ENCODE measurements at places on chromosomes 6 and 20.

GRCh38 chr6:161596807-161597520, 323.1 kb upstream of the AGPAT4 start:
- DNase-seq: no peak

DNA sequence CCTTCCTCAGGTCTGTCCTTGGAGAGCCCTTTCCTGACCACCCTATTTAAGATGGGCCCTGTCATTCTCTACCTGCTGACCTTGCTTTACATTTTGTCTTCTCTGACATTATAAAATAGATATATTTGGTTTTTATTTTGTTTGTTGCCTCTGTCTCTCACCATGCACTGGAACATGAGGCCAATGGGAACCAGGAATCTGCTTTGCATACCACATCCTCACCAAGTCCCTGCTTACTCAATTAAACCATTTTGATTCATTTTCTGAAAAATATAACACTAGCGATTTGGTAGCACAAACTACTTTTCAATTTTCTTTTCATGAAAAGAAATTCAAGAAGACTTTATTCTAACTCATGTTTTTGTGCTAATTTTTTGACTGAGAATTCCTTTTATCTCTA, 32.8 kb upstream of the POPDC3 start:
- DNase-seq: no peak

DNA sequence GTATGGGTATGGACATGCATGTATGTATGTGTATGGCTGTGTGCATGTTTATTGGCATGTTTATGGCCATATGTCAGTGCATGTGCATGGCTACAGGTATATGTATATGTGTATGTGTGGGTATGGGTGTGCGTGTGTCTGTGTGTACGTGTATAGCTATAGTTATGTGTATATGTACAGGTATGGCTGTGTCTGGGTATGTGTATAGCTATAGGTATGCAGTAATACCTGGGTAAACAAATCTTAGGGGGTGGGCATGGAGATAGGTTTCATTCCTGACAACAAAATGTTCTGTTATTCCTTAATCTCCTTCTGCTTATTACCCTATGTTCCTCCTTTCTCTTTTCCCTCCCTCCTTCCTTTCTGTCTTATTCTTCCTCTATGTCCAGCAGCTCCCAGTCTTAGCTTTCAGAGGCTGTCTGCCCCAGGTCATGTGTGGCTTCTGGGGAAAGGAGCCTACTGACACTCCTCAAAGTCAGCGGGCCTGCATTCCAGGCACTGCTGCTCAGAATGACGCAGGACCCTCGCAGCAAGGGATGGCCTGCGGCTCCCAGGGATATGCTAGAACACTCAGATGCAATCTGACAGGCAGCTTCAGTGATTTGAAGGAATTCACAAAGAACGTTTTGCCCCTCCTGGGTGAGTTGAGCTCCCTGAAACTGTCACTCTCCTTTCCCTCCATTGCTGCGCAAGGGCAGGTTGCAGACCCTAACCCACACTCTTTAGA, 139.3 kb upstream of the PHACTR1 start:
- DNase-seq: peak; percentile 61

DNA sequence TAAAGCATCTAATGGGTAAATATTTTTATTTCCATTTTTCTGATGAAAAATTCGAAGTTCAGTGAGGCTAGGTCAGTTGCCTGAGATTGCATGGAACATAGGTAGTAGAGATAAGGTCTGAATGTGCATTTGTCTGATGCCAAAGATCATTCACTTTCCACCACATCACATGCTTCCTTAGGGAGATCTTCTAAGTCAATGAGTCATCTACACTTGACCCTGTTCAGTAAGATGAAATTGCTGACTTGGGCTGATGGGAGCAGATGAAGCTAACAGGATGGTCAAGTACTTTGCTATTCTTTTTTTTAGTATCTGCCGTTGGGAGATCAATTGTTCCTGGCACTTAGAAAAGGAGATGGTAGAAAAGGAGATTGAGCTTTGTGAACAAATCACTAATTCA, 511.3 kb downstream of the PHF3 start:
- no peak for DNase-seq

DNA sequence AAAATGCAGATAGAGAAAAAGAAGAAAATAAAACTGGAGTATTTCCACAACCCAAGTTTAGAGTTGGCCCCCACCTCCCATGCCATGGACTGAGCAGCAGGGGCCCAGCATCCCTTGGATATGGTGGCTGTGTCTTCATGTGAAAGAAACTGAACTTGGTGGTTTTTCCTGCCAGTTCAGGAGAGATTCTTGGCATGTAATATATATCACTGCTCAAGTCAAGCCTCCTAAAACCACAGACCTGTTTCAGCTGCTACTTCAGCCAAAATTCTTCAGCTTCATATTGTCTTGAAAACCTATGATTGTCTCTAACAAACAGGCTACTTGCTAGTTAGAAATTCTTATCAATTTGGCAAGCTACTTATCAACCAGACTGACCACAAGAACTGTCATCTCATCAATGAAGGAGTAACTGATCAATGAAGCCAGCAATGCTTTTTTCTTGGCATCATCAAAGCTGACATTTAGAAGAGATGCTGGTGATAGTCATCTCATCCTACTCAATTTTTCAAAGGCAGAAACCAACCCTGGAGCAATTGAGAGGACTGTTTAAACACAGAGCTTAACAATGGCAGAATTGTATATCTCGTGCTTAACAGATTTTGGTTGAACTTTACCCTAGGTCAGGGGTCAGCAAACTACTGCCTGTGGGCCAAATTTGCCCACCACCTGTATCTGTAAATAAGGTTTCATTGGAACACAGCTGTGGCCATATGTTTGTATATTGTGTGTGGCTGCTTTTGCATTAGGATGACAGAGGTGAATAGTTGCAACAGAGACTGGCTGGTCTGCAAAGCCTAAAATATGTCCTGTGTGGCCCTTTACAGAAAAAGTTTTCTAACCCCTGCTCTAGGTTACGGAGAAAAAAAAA, 10.4 kb upstream of the NOL7 start:
- DNase-seq: no peak

DNA sequence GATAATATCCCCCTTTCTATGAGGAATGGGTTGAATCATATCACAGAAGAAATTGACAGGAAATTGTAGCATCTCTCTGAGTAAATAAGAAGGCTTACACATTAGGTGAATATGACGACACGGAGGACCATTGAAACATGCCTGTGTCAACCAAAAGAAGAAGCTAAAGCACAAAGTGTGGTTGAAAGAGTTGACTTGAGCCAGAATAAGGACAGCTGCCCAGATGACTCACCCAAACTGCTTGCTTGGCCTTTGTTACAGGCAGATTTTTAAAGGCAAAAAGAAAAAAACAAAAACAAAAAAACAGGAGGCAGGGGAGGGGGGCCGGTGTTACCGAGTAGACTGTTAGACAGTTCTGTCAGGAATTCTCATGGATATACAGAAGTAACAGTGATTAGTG, 129.8 kb upstream of the EDN1 start:
- DNase-seq: peak; percentile 19

DNA sequence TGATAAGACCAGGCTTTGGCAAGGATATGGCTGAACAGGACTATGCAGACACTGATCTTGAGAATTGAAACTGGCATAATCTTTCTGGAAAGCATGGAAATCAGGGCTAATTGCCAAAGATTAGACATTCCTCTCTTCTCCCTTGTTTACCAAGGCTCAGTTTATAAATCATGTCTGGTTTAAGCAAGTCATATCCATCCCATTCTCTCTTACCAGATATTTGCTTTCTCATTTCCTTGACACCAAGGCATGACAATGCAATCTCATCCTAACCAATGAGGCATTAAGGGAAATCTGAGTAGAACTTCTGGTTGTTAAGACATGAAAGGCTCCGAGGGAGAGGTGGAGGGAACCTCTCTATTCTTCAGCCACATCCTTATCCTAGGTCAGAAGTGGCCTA, 110.3 kb upstream of the CEP85L start:
- DNase-seq: peak; percentile 30
